ENCODE measurements at places on chromosomes 12 and 14.

DNA sequence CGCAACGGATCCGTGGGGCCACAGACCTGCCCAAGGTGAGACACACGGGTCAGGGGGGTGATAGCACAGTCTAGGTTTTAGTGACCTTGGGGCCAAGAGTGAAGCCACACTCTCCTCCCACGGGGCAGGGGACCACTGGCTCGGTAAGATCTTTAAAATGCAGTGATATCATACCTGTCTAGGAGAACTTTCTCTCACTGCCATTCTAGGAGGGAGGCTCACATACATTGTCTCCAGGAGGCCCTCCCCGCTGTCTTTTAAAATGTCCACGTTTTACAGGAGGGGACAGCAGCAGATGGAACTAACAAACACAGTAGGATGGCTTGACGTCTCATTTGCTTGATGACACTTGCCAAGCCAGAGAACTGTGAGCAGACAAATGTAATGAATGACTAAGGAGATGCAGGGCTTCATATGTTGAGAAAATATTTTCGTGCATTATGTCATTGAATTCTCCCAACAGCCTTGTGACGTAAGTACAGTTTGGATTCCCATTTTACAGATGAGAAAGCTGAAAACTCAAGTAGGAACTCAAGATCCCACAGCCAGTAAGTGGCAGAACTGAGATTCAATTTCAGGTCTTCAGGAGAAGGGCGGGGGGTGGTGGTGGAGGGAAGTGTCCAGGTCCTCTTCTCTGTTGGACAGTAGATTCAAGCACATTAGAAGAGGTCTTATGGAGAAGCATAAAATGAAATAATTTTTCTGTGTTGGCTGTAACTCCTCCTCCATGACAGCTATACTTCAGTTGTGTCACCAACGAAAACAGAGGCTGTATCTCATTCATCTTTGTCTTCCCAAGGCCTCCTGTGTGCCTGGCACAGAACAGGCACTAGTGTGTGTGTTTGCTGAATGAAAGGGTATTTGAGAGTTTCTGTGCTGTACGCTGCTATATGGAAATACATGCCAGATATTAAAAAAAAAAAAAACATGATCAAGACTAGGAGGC is 2.1 kb downstream of the VASH1 start:
- peak; percentile 37 for DNase-seq

- peak; percentile 63 for DNase-seq
Observed at GRCh38 chr12:29599381-29599780, 101.9 kb upstream of the OVCH1 start.

DNA sequence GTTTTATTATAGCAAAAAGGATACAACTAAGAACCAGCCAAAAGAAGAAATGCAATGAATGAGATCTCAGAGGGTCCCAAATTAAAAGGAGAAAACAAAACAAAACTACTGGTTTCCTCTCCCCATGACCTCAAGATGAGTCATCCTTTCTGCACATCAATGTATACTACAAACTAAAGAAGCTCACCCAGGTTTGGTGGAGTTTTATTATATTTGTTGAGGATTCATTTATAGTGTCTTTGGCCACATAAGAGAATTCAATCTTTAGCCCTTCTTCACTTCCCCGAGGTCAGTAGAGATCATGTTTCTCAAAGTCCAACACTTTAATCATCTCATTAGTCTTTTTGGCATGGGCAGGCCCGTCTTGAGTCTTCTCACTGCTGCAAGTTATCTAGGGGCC is 210.6 kb downstream of the SLC6A15 start:
- peak; percentile 53 for DNase-seq

DNA sequence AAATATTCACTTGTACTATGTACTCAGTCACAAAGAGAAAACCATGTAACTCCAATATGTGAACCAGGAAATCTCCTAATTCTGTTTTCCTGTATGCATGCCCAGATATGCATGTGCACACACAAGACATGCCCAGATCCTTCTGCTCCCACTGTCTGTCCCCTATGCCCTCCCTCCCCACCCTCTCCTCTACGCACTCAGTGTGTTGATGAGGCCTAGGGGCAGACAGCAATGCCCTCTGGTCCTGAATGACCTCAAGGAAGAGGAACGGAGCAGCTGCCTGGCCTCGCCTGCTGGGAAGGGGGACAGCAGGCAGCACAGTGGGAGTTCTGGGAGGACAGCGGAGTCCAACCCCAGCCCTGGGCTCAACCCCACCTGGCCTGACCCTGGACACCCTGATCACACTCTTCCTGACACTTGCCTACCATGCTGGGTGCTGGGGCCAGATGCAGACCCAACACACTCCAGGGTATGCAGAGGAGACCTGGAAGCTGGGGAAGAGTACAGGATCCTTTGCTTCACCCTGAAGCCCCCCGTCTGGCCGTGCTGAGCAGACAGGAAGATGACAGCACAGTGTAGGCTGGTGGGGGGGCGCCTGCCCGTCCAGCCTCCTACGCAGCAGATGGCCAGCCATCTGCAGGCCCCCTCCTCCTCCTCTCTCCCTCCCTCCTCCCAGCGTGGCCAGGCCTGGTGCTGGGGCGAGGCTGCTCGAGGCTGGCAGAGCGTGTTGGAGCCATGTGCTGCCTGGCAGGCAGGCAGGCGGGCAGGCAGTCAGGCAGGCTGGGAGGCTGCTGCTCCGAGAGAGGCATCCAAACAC is 106.6 kb upstream of the NCOR2 start:
- no peak for DNase-seq

DNA sequence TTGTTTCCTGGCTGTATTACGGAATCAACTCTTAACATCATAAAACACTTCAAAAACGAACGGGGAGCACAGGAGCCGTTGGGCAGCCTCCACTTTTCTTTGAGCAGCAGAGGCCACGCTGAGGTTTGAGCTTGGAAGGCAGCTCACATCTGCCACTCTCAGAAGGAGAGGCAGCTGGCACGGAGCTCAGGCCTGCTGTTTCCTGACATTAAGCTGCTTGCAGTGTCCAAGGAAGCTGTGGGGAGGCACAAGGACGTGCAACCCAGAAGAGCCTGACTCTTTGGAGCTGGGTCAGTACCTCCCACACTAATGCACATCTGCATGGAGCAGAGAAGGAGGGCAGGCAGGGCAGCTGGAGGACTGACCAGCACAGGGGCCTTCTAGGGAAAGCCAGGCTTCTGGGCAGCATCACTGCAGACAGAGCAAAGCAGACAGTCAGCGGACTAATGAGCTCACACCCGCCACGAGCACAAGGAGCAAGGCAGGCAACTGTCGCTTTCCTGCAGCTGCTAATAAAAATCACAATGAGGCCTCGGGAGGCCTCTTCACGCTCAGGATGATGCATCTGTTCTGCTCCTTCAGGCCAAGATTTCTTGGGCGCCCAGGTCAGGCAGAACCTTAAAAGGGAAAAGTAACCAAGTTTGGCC is 211.1 kb downstream of the GLT1D1 start:
- no peak for DNase-seq

- DNase-seq, result no peak
Observed at GRCh38 chr14:75511201-75511600, 11.1 kb upstream of the BATF start.

DNA sequence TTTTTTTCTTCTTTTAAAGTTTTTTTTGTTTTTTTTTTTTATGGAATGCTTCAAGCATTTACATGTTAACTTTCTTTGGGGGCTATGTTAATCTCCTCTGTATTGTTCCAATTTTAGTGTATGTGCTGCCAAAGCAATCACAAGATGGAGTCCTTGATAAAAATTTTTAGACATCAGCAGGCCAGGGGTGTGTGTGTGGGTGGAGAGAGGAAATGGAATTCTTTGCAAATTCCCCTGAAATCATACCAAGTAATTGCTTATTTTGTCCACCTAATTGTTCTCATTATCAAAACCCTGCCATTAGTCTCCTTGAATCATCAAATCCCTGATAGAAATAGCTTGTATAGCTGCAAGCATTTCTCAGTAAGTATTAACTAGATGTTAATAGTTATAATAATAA is 21.7 kb downstream of the RNF212B start:
- DNase-seq, result no peak

- no peak for DNase-seq
Observed at GRCh38 chr14:101815994-101816393, 54.5 kb downstream of the PPP2R5C start.

- DNase-seq, result peak; percentile 69
Observed at GRCh38 chr12:22518998-22519397, 25.3 kb downstream of the C2CD5 start.

- DNase-seq, result peak; percentile 71
Observed at GRCh38 chr14:22837750-22838538, 1.6 kb downstream of the MMP14 start.

- DNase-seq, result no peak
Observed at GRCh38 chr12:69167648-69168165, 71.7 kb upstream of the CPSF6 start.

DNA sequence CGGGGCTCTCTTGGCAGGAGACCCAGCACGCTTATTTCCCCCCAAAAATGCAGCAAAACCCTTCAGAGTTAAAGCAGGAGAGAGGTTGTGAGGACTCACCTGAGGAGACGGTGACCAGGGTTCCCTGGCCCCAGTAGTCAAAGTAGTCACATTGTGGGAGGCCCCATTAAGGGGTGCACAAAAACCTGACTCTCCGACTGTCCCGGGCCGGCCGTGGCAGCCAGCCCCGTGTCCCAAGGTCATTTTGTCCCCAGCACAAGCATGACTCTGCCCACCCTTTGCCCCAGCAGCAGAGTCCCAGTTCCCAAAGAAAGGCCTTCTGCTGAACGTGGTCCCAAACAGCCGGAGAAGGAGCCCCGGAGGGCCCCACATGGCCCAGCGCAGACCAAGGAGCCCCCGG is 337.7 kb downstream of the TMEM121 start:
- DNase-seq, result no peak

DNA sequence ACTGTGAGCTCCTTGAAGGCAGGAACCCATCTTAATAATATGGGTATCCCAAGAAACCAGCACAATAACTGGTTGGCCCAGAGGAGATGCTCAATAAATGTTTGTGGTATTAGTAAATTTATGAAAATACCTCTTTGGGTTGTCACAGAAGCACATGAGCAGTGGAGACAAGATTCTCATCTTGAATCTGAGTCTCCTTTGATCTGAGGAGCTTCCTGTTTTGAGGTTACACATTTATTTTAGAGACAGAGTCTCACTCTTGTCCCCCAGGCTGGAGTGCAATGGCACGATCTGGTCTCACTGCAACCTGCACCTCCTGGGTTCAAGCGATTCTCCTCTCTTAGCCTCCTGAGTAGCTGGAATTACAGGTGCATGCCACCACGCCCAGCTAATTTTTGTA is 247.4 kb downstream of the NRXN3 start:
- no peak for DNase-seq

- DNase-seq, result no peak
Observed at GRCh38 chr14:104323551-104324175, 185.3 kb downstream of the KIF26A start.

DNA sequence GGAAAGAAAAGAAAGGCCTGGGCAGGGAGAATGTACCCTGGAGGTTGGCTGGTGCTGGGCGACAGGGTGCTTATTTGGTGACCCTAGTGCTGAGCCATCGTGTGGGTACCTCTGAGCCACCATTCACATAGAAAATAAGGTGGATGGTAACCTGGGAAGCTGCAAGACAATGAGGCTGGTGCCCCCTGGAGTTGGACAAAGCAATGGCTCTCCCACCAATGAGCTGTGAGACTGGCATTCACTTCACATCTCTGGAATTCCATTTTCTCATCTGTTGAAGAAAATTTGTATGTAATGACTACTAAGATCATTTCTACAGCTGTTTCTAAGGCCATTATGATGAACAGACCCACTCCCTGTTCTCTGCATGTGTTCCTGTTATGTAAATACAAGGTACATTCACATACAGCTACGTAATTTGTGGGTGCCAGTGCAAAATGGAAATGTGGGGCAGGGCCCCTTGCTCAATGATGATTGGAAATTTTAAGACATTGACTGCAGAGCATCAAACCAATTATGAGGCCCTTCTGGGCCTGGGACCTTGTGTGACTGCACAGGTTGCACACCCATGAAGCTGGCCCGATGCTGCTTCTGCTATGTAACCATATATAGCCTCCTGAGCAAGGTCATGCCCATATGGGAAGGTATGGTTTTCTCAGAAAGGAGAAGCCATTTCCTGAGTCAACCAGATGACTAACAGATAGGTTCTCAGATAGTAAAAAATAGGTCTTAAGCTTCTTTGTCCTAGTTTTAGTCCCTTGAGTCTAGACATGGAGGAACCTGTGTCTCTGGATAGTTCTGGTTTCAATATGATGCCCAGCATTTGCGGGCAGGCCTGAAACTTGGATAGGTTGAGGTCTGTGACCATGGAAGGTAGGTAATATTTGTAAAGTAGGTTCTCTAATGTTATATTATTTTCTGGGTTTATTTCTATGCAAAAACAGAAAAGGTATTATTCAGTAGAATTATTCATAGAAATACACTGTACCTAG is 63.4 kb upstream of the IGF1 start:
- peak; percentile 46 for DNase-seq

GRCh38 chr14:105195522-105196264 is 14.6 kb upstream of the NUDT14 start:
- no peak for DNase-seq

DNA sequence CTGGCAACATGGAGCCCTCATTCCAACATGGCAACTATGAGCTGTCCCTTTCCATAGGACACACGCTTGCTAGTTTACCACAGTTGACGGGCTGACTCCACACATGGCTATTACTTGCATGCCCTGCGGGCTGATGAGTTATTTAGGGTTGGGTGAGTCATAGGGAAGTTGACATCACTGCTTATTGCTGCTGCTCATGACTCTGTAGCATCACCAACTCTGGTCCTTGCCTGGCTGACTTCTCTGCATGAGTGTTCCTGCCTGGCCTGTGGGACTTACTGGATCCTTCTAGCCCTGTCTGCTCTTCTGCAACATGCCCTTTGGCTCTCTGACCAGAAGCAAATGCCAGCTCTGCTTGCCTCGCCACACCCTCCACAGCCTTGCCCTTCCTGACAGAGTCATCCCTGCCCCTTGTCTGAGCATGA is 199.5 kb downstream of the ANO6 start:
- peak; percentile 100 for DNase-seq

- DNase-seq, result no peak
Observed at GRCh38 chr12:22242726-22243125, 91.8 kb downstream of the ST8SIA1 start.

DNA sequence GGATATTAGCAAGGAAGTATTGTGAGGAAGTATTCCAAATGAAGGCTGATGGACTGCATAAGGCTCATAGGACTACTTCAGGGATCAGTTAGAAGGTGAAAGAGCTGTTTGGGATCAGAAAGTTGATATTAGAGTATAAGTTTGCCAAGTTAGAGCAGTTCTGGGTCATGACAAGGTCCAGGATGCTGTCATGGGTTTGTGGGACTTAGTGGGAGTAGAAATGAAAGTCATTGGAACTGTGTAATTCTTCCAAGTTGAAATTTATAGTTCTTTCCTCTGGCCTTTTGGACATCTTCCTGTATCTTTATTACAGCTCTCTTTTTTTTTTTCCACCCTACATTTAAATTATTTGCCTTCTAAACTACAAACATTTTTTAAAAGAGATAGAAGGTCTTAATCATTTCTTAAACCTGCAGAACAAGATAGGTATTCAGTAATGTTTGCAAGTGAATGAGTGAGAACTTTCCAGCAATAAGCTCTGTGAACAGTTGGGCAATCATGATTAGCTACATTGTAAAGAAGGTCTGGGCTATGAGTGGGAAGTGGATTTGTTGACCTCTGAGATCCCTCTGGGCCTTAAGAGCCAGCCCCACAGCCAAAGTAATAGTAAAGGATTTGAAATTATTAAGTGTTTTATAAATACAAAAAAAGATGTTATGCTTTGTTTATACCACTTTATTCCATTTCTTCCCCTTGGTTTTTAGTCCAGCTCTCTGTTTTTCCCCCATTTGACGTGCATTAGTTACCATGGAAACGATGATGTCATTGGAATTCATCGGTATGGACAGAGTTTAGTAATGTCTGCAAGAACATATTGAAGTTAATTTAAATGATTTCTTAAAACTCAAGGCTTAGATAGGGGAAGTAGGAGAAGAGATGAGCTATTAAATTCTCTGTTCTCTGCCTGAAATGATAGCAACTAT is 247.9 kb upstream of the ARHGAP5 start:
- peak; percentile 82 for DNase-seq

- DNase-seq, result no peak
Observed at GRCh38 chr12:105406497-105406896, 76.0 kb downstream of the C12orf75 start.

Measured in fibroblast of skin of back (primary cell).